ENCODE measurements at places on chromosomes 2 and 18.

- no peak for DNase-seq
Observed at GRCh38 chr2:75892490-75892889, 181.8 kb upstream of the GCFC2 start.

GRCh38 chr2:25700221-25700660 is 26.9 kb upstream of the DTNB start:
- no peak for DNase-seq

DNA sequence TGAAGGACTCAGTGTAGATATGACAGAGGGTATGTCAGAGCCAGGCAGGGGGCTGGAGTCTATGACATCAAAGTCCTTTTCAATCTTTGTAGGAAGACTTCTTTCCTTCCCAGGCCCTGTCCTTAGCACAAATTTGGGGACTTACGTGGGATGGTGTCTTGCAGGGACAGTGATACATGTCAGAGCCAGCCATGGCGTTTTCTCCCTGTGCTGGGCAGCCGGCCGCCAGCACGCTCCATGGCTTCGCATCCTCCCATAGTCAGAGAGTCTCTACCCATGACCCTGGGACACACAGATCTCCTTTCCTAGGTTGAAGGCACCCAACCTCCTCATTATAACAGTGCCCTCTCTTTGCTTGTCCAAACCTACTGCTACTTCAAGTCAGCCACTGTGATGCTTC is 156.9 kb upstream of the MYCN start:
- DNase-seq: no peak

DNA sequence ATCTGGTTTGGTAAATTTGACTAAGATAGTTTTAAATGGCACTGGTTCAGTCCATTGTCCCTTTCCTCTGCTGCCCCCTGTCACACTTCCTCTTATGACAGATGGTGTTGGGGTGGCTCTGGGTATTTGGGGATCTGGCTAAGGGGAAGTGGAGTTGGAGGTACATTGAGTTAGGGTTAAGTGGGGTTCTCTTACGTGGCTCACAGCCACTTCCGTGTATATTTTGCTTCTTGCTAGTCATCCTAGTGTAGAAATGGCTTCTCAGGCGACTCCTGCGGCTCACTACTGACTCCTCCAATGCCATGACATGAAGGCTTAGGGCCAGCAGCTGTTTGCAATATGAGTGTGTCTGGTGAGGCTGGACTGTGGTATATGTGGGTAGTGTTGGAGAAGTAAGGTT is 187.0 kb downstream of the HAUS1 start:
- no peak for DNase-seq

- DNase-seq: no peak
Observed at GRCh38 chr2:184769686-184770085, 171.4 kb downstream of the ZNF804A start.

- no peak for DNase-seq
Observed at GRCh38 chr18:31901063-31901462, 41.9 kb downstream of the TRAPPC8 start.

DNA sequence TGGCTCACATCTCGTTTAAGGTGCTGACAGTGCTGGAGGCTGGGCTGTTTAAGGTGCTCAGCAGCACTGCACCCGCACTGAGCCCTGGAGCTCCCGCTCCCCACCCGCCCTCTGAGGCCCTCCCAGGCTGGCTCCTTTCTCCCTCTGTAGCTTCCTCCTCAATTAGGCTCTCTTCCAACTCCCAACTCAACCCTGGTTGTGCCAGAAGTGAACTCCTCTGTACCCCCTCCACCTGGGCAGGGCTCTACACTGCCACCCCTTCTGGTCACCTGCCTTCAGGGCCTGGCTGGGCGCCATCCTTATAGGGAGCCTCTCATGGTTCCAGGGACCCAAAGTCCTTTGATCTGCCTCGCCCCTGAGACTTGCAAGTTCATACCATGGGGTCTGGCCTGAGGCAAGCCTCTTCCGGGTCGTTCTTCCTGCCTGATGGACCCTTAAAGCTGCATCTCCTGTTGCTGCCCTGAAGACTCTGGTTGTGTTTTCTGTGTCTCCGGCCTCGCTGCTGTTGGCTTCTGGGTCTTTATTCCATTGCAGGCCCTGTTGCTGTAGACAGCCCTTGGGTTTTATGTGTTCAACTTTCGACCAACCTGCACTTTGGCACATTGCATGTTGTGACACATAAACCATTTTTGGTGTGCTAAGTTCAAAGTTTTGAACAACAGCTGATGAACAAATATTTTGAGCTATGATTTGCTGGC is 199.6 kb downstream of the LDLRAD4 start:
- DNase-seq: no peak
